ENCODE measurements at places on chromosomes 5 and 9.

GRCh38 chr9:19495186-19496028, 86.6 kb downstream of the ACER2 start:
- DNase-seq: no peak

DNA sequence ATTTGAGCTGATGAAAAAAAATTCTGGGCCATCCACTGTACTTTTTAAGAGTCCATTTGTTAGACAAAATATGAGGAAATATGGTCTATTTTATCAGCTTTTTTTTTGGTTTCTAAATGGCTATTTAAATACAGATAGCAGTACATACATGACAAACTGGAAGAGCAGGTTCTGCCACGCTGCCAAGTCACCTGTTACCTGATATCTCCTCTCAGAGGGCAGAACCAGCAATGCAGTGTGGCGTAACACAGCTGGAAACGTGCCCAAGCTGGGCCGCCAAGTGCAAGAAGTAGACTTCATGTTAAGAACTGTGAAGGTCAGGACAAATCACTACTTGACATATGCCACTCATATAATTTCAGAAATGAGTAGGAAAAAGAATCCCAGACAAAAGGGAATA, 8.1 kb downstream of the MCIDAS start:
- no peak for DNase-seq

- no peak for DNase-seq
These were observed 70.3 kb downstream of the TEK start for GRCh38 chr9:27179245-27179865.

DNA sequence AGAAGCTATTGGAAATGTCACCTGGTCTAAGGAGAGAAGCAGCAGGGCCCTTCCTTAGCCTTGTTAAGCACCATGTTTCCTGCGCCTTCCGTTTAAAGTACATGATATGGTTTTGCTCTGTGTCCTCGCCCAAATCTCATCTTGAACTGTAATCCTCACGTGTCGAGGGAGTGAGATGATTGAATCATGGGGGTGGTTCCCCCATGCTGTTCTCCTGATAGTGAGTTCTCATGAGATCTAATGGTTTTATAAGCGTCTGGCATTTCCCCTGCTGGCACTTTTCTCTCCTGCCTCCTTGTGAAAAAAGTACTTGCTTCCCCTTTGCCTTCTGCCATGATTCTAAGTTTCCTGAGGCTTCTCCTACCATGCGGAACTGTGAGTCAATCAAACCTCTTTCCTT, 49.7 kb downstream of the PRDM6 start:
- DNase-seq: no peak

DNA sequence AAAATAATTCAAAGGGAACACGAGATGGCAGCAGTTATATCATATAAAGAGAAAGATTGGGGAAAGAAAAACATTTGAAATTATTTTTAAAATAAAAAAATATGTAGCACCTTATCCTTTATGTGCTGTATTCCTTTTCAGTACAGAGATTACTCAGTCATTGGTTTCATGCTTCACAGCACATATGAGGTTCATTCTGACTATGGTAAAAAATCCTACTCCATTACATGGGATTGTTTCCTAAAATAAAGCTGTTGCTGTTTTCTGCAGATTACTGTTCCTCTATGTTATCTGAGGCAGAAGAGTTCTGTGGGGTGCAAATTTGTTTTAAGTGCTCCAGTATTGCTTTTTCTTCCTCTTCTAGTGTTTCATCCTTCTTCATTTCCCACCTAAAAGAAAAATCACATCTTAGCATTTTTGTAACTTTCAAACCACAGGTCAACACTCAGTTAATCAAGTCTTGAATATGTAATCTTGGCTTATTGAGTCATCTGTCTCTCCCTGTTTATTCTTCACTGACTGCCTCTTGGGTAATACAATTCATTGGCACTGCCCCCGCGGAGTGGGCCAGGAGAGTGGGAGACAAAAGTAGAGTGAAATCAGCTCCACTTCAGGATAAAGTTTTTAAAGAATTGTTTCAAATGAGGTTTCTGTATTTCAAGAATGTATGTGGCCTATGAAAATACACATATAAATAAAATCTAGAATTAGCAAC, 412.5 kb upstream of the POU5F2 start:
- DNase-seq: no peak

DNA sequence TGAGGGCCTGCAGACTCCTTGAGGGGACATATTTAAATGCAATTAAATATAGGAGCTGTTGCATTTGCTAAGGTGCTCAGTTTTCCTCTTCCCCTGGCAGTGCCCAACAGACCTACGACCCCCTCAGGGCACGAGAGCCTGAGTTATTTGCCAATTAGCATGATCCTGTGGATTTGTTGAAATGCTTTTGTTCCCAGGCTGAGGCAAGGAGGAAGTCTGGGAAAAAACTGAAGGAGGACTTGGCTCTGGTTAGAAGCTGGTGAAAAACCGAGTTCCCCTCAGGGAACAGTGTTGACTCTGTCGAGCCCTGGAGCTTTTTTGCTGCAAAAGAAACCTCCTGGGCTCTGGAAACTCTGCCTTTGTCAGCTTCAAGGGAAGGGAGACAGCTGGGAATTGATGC, 103.6 kb upstream of the SHB start:
- DNase-seq: no peak

GRCh38 chr5:66674802-66675201, 78.6 kb downstream of the MAST4 start:
- DNase-seq: no peak

GRCh38 chr5:149151717-149152116, 10.4 kb downstream of the ABLIM3 start:
- DNase-seq: no peak

GRCh38 chr5:138282920-138283742, 8.7 kb upstream of the GFRA3 start:
- DNase-seq: no peak

- DNase-seq: no peak
These were observed 29.3 kb upstream of the CRB2 start for GRCh38 chr9:123326662-123327093.

DNA sequence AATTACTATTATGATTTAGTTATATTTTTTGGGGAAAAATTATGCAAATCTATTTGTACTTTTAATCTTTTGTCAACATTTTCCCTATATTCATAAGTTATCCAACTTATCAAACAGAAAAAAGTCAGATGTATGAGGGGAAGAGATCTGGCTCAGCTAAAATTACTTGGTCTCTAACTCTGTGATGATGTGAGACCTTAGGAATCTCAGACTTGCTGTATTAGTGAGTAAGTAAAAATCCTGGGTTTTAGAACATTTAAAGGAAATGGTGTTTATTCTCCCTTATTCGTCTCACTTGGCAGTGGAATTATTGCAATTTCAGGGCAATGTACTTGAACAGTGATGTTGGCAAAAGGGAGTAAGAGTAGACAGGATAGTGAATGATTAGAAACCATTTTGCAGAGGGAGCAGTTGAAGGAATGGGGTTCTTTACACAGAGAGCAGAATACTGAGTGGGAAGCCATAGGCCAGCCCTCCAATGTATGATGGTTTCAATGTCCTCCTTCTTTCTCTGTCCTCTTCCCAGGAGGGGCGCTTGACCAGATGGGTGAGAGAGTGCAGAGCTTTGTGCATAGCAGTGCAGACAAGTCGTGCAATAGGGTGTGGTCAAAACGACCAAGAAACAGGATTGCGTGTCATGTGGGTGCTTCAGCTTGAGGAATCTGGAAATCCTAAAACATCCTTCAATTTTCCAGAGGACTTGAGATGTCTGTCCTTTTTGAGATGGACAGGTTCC, 91.7 kb downstream of the TENT4A start:
- DNase-seq: no peak

- no peak for DNase-seq
These were observed 242.1 kb downstream of the HCN1 start for GRCh38 chr5:45454114-45454513.

DNA sequence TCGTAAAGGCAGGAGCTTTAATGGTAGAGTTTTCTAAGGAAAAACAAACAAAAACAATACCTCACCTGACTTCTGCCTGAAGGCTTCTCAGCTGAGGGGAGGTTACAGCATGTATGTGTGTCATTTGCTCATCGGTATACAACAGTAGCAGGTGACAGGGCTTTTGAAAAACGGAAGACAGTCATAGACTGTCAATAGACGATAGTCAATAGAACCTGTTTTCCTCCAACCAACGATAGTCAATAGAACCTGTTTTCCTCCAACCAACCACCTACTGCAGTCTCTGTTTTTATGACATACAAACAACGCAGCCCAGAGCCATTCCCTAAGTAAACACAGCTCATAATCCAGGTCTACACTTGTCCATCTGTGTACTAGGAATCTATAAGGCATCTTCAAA, 74.6 kb downstream of the RETREG1 start:
- no peak for DNase-seq

DNA sequence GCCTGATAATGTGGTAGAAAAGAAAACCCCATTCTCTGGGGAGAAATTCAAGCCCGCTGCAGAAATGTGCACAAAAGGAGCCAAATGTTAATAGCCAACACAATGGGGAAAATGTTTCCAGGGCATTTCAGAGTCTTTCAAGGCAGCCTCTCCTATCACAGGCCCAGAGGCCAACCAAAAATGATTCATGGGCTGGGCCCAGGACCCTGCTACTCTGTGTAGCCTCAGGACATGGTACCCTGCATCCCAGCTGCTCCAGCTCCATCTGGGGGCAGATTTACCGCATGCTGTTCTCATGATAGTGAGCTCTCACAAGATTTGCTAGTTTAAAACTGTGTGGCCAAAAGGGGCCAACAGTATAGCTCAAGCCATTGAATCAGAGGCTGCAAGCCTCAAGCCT, 41.1 kb downstream of the RAPGEF6 start:
- DNase-seq: no peak

- no peak for DNase-seq
These were observed 3.4 kb downstream of the BRD3OS start for GRCh38 chr9:134028575-134029247.

GRCh38 chr5:159669559-159669958, 246.7 kb upstream of the ADRA1B start:
- no peak for DNase-seq

DNA sequence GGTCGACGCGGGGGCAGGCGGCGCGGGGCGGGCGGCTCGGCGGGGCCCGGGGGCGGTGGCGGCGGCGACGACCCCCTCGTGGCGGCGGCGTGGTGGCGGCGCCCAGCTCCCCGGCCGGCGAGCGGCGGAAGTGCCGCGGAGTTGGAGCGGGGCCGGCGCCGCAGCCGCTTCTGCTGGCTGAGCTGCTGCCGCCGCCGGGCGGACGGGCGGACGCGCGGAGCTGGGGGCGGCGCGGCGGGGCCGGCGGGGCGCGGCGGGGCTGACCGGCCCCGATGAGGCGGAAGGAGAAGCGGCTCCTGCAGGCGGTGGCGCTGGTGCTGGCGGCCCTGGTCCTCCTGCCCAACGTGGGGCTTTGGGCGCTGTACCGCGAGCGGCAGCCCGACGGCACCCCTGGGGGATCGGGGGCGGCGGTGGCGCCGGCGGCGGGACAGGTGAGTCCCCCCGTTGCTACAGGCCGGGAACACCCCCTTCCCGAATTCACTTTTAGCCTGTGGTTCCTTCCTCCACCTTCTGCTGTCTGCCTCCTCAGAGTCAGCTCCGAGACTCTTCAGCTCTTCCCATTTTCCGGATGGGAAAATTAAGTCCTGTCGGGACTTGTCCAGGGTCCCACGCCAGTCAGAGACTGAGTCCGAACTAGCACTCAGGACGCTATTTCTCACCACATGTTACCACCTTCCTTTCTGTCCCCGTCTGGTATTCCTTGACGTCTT, at the start of gene GALNT10:
Gene GALNT10, plus strand, starts transcription at position 139 of the 710 bp plus-strand sequence. Its CDS starts 134 bp downstream, at position 273.
- no peak for DNase-seq

- DNase-seq: no peak
These were observed 150.3 kb downstream of the NR2F1-AS1 start for GRCh38 chr5:93430673-93431199.

DNA sequence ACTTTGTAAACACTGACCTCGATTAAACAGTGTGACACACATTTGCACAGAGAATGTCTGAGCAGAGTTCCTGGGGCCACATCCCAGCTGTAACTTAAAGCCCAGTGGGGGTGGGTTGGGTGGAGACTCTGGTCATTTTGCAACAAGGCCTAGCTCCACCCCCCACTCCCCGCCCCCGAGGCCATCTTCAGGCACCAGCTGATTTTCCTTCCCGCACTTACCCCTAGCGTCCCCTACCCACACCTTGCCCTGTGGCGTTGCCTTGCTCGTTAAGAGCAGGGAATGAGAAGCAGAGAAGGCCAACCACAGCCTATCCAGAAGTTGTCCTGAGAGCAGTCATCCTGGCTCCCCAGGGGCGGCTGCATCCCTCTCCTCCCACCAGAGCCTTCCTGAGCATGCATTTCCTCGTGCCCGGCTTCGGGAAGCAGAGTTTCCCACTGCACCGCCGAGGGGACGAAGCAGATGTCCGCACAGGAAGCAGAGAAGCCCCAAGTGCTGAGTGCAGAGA, 101.7 kb upstream of the SARDH start:
- no peak for DNase-seq

DNA sequence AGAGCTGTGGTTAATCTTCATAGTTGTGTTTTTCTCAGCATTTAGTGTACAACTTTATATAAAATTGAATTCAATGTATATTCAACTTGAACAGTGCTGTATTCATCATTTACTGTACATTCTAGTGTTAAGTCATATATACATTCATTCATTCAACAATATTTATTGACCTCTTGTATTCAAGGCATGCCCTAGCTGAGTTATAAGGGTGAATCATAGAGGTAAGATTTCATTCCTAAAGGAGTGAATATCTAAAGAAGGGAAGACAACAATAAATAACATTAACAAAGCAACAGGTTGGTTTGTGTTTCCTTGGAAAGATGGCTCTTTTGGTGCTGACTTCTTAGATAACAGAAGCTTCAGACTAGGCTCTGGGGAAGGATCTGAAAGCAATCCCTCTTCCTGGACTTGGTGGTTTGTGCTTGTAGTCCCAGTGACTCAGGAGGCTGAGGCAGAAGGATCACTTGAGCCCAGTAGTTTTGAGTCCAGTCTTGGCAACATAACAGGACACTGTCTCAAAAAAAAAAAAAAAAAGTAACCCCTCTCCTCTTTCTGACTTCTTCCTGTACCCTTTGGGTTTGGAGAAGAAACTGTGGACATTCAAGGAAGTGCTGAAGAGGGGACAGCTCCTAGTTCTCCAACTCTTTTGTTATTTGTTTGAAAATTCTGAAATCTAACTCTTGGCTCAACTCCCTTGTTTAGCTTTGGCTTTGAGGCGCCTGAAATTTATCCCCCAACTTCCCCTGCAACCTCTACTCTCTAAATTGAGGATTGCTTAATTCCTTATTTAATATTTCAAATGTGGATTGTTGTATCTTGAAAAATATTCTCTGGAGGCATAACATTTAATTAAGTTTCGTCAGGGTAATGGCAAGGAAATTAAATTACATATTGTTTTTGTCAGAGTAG, 80.2 kb downstream of the OSTF1 start:
- DNase-seq: no peak

GRCh38 chr9:125646217-125646616, 60.8 kb downstream of the MAPKAP1 start:
- DNase-seq: no peak

- DNase-seq: no peak
These were observed 27.9 kb downstream of the TRIO start for GRCh38 chr5:14171046-14171445.
